ENCODE measurements at places on chromosomes 1 and 21.

GRCh38 chr1:156257711-156258110 lies 9.9 kb upstream of the PAQR6 start:
- DNase-seq: no peak

DNA sequence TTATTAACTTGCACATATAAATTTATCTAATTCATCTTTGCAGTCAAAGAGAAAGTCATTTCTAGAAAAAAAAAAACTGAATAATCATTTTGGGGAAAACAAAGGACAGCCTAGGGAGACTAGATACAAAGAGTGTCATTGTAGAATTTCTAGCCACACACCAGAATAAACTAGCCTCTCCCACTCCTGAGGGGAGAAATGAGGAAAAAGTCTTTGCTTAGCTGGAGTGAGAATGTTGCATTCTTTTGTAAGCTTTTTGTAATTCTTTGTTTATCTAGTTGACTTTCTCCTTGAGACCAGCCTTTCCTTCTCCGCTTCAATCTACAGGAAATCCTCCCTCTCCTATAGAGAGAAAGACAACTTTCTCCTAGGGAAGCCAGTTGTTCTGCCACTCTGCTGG lies 15.9 kb upstream of the CGN start:
- no peak for DNase-seq

DNA sequence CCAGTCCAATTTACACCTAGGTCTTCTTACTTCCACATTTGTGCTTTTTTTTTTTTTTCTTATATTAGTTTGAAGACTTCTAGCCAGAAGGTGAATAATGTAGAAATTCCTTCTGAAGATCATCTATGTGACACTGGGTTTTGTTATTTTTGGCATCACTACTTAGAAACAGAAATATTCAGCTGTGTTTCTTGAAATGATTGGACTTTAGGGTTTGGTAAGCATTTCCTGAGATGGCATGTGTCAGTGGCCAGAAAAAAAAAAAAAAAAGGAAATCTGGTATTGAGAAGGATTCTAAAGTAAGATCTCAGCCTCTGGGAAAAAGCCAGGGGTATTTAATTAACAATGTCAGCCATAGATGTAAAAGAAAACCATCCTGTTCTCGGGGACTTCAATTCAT lies 43.4 kb upstream of the LRRC8C start:
- no peak for DNase-seq

GRCh38 chr1:39944410-39945112 lies 10.4 kb upstream of the MFSD2A start:
- no peak for DNase-seq

- DNase-seq: no peak
Observed at GRCh38 chr1:162329826-162330225, 46.8 kb downstream of the SPATA46 start.

GRCh38 chr21:16579538-16579937 lies 849.8 kb downstream of the USP25 start:
- DNase-seq: no peak

- DNase-seq: no peak
Observed at GRCh38 chr1:87644033-87644578, 315.4 kb downstream of the LMO4 start.

DNA sequence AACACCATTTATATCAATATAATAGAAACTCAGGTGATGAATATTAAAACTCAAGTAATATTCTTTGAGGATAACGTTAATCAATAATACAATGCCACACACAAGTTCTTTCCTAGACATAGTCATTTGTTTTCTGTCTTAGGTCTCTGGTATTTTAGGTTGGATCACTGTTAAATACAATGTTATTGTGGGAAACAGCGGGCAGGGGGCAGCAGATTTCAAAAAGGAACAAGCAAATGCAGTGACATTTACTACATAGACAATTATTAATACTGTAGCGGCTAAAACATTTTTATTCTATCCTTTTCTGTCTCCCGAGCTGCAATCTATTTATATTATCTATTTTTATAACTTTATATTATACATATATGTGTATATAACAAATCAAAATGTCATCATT lies 186.4 kb upstream of the ZNHIT6 start:
- DNase-seq: peak; percentile 5

GRCh38 chr1:13808729-13809131 lies 108.7 kb downstream of the PRDM2 start:
- DNase-seq: no peak

DNA sequence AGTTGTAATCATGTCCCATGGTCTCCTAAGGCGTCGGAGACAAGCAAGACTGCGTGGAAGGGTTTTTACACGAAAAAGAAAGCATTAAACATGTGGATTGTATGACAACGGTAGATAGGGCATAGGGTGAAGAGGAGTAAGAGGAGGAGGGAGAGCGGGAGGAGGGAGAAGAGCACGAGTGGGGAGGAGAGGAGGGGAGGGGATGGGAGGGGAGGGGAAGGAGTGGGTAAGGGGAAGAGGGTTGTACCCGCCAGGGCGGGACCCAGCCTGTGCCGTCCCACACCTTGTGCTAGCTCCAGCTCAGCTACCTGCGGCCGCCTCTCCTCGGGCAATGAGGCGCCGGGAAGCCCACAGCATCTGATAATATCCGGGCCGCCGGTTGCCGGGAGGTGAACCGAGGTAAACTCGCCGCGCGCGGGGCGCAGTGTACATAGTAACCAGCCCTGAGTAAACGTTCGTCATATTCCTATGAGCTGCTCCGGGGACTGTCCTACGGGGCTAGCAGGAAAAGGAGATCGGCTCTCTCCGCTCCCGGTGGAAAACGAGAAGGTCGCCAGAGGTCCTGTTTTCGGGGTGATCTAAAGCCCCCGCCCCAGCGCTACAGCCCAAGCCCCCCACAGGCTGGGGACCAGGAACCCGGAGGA lies 449 bp upstream of the RCAN3 start:
- peak; percentile 78 for DNase-seq

DNA sequence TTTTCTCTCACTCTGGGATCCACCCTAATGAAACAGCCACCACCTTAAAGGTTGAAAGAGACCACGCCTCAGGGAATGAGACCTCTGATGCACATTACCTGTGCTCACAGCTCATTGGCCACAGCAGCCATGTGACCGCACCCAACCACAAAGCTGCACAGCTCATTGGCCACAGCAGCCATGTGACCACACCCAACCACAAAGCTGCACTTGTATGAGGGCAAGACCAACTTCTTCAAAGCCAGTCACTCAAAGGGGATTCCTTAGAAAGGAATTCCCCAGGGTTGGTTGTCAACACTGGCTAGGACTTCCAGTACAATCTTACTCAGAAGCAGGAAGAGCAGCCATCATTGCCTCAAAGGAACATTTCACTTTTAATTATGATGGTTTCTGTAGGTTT lies 43.6 kb upstream of the PDE9A start:
- no peak for DNase-seq

DNA sequence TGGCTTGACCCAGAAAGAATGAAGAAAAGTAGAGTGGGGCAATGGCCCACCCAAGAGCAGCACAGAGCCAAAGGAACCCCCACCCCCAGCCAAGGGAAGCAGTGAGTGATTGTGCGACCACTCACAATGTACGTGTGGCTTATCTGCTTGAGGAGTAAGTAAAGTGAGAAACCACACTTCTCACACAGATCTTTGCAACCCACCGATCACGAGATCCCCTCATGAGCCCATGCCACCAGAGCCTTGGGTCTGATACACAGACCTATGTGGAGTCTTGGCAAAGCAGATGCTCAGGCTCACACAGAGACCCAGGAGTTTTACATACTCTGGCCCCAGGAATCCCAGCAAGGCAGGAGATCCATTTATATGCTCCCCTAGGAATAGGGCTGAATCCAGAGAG lies 14.0 kb upstream of the SLC9C2 start:
- DNase-seq: no peak

DNA sequence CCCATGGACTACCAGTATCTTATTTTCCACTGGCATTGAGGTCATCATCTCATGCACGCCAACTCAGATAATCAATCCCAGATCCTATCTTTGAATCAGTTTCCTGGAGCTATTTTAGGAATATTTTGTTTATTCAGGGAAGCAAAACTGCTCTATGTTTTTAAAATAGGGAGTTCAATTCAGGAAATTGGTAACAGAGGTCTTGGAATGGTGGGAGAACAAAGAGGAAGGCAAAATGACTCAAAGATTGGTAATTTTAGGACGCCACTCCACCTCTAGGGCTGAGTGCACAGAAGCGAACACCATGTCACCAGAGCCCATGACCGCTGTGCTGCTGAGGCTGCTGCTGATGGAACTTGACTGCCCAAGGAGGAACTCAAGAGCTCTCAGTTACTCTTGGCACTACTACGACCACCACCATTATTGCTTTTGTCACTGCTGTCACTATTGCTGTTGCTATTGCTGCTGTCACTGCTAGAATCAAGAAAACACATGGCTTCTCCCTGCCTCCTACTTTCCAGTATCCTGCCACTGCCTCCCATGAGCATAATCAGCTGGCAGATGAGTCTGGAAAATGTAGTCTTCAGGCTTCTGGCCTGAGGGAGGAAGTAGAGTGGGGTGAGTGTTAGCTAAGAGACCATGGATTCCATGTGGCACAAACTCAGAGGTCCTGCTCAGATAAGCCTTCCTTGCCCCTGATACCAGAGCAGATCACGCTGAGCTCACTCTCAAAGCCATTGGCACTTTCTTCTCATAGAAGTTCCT lies 71.6 kb upstream of the CNIH3 start:
- DNase-seq: no peak

GRCh38 chr1:223224465-223224864 lies 81.4 kb upstream of the TLR5 start:
- DNase-seq: no peak

GRCh38 chr1:204435872-204436271 lies 24.3 kb upstream of the PPP1R15B start:
- no peak for DNase-seq

GRCh38 chr1:109499661-109500536 lies 6.0 kb downstream of the CYB561D1 start:
- DNase-seq: no peak

GRCh38 chr1:6302568-6302967 lies 41.7 kb upstream of the GPR153 start:
- DNase-seq: no peak

DNA sequence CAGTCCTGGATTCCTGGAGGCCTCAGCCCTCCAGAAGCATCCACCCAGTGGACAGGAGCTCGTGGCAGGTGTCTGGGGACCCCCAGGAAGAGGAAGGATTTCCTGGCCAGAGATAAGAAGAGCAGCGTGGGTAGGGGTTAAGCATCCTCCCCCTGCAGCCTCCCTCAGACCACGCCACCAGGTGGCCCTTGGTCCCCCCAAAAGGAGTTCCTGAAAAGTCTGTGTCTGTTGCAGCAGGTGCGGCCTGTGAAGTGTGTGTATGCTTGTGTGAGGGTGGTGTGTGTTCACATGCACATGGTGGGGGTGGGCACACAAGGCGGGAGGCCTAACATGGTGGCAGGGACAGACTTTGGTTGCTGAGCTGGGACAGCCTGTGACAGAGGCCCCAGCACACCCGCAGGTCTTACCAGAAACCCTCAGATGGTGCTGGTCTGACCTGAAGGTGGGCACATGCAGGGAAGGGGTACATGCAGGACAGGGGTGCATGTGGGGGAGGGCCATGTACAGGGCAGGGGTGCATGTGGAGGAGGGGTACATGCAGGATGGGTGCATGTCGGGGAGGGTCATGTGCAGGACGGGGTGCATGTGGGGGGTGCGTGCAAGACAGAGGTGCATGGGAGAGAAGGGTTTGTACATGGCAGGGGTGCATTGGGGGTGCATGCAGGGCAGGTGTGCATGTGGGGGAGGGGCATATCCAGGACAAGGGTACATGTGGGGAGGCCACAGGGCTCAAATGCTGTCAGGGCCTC lies 18.2 kb upstream of the RUNX3 start:
- no peak for DNase-seq

- DNase-seq: no peak
Observed at GRCh38 chr1:184199036-184199435, 147.5 kb downstream of the TSEN15 start.

DNA sequence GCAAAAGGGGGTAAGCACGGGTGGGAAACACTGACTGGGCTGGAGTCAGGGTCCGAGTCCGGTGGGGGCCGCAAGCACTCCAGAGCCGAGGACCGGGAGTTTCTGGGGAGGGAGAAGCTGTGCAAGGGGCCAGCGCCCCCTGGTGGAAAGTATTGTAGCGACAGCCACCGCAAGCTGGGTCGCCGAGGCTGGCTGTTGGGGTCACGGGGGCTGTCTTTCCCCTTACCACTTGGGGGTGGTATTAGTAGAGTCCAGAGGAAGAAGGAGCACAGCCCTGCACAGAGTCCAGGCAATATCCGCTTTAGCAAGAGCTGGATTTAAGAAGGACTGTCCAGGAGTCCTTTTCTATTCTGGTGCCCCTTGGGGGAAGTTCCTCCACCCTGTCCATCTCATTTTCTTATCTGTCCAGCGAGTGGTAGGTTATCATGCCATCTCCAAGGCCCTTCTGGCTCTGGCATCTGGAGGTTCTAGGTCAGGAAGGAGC lies 17.9 kb upstream of the ETV3 start:
- peak; percentile 71 for DNase-seq

DNA sequence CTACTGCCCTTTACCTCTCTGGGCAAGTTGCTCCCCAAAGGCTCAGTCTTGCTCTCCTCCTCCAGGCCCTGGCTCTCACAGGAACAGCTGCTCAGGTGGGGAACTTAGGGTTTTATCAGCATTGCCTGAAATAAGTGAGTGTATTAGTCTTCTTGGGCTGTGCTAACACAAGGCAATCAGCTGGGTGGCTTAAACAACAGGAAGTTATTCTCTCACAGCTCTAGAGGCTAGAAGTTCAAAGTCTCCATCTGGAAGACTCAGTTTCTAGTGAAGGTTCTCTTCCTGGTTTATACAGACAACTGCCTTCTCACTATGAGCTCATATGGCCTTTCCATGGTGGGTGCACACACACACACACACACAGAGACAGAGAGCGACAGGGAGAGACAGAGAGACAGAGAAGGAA lies 2.8 kb upstream of the CD1C start:
- DNase-seq: peak; percentile 22

DNA sequence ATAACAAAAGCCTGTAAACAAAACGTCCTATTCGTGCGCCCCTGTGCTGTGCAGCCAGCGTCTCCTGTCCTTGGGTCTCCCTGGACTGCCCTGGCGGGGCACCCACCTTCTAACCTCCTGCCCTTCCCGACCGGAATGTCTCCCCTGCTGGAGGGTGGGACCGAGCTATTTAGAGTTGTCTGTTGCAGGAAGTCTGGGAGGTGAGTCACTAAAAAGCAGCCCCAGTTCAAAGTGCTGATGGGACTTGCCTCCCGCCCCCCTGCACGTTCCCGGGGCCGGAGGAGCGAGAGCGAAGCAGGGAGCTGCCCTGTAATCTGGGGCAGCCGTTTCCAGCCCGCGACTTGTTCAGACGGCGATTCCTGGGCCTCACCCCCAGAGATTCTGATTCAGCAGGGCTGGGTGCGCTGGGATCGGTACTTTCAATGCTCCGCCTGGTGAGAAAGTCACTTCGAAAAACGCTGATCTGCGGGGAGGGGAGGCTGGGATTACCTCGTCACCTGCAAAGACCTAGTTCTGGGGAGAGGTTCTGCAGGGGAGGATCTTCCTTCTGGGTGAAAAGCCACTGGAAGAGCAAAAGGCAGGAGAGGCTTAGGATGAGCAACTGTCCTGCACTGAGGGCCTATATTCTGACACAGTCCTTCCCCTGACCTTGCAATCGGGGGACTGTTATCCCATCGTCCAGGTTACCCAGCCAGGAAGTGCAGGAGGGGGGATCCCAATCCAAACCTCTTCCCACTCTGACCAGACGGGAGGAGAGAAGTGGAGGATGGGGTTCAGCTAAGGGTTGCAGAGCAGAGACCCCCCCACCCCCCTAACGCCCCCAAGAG lies 1.2 kb upstream of the DHRS3 start:
- no peak for DNase-seq

Measured in germinal center (tissue), 1 donor.